Activated T-helper 1 cell treated with anti-CD3 and anti-CD28 coated beads, Interleukin-12 subunit alpha, Interleukin-12 subunit beta, Interleukin-2, Interleukin-4 antibody, amounts not matched to agents 30 ng/mL and 10 ng/mL and 1 ng/mL, durations not matched to agents 14 hours and 24 hours and 36 hours (primary cell): ENCODE measurements at places on chromosomes 1 and 21.

- no peak for DNase-seq
- H3K36me3 ChIP-seq = no peaks in the 10 kb centered on the region
- no peak overlapping the region for H3K27ac ChIP-seq
- no peaks in the 10 kb centered on the region for H3K27me3 ChIP-seq
- H3K4me3 ChIP-seq = no peak overlapping the region
Measured at GRCh38 chr1:91830242-91831131, 55.5 kb downstream of the TGFBR3 start.

DNA sequence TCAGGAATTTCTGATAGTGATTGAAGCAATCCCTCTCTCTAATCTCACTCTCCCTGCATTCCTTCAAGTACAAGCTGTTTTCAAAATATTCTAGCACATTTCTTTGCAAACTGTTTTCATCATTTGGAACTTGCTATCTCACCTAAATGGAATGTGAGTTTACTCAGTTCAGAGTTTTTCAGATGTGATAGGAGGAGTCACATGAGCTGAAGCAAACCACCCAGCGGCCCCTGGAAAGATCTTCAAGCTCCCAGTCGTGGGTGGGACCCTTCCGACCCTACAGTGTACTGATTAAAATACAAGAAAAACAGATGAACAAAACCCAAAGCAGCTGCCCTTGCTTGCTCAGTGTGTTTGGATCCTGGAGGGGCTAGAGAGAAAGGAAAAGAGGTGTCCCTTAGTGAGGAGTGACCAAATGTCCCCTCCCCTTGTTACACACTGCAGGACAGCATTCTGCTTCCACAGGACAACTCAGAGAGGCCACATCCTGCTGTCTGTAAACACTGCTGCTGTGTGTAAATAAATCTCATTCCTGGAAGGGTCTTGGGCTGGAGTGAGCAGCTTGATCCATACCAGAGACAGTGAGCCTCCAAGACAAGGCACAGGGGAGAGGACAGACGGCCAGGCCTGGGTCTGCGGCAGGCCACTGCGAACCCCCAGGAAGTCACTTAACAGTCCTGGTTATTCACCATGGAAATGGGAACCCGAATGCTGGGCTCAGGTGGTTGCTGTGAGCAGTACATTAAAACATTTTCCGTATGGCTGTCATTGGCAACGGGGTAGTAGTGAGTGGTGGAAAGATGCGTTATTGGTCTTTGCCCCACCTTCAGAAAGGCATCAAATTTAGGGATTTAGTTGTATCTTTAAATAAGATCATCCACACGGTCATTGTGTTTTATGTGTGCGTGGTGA lies 229.2 kb downstream of the RHOU start:
- H3K27ac ChIP-seq = no peak overlapping the region
- H3K4me3 ChIP-seq = no peak overlapping the region
- no peaks in the 10 kb centered on the region for H3K36me3 ChIP-seq
- H3K27me3 ChIP-seq = peaks cover 9% of the 10 kb centered on the region

GRCh38 chr1:98019747-98020146 lies 98.9 kb upstream of the DPYD start:
- H3K4me3 ChIP-seq = no peak overlapping the region
- no peak for DNase-seq
- H3K27ac ChIP-seq = no peak overlapping the region
- H3K36me3 ChIP-seq = no peaks in the 10 kb centered on the region
- peaks cover 9% of the 10 kb centered on the region for H3K27me3 ChIP-seq

DNA sequence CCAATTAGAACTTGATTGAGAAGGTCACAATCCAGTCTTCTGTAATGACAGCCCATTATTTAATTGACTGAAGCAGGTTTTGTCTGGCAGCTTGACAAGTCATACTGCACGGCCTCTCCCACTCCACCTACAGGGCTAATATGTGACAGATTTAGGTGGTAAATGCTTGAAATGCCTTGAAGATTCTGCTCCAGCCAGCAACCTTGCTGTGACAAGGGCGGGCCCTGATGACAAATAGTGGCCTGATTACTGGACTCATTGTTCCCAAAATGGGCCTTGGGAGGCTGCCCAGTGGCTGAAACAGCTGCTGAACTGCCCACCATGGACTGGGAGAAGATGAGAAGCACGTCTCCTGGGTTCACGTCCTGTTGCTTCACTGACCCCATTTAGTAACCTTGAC lies 30.0 kb upstream of the CRNN start:
- no peak overlapping the region for H3K4me3 ChIP-seq
- no peaks in the 10 kb centered on the region for H3K36me3 ChIP-seq
- peaks cover 4% of the 10 kb centered on the region for H3K4me1 ChIP-seq
- peaks cover 3% of the 10 kb centered on the region for H3K27me3 ChIP-seq
- no peak overlapping the region for H3K27ac ChIP-seq
- no peak for DNase-seq
